ENCODE measurements at places on chromosomes 3 and 15.
A peak's percentile ranks its signal among the peaks of the same experiment; 100 is the strongest.

DNA sequence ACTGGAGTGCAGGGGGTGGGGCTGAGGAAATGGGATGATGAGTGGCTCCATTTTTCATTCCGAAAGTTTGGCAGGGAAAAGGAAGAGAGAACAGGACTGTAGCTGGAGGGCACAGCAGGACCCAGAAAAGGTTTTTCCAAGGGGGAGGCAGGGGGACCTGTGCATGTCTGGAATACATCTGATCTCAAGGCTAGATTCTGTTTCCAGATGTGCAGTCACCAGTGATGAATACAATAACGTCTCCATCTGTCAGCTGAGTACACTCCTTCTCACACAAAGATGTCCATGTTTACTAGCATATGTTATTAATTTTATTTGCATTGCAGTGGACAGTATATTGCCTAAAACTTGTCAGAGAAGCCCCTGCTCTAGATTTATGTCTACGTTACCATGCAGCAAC, 39.9 kb upstream of the PRTG start:
- no peak for DNase-seq

- no peak for DNase-seq
Measured at GRCh38 chr3:6612034-6612616, 248.8 kb upstream of the GRM7 start.

GRCh38 chr3:49519916-49520385, 34.3 kb upstream of the BSN start:
- no peak for DNase-seq

DNA sequence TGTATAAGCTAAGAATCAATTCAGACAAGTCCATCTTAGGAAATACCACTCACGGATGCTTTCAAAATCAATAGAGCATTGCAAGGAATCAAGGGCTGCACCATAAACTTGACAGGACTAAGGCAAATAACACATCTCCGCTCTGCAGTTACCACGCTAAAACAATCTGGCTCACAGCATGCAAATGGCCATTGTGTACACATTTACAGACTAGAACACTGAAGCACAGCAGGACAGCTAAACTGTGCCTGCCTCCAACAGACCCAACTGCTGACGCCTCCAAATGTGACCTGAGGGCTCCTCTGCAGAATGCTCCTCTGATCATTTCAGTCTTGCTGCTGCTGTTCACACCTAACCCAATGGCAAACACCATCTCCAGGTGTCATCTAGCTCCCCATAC, 104.3 kb downstream of the MEX3B start:
- no peak for DNase-seq

DNA sequence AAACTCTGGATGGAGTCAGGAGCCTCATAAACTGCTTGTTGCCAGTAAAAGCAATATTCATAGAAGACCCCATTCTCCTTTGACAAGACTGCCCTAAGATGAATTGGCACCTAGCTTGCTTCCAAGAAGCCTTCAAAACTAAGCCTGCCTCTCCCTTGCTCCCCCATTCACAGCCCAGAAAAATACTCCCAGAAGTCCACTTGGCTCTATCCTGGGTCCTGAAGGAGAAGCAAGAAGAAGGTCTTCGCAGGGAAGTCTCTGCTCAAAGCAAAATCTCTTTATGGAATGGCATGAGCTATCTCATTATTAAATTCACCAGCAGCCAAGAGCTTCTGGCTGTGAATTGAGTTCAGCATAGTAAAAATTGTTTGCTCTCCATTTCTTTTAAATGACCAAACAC, 230.2 kb upstream of the ARRDC4 start:
- DNase-seq: no peak

GRCh38 chr3:119508172-119508845, 10.0 kb downstream of the TIMMDC1 start:
- DNase-seq: no peak

GRCh38 chr3:180223268-180223667, 186.5 kb upstream of the PEX5L start:
- no peak for DNase-seq

- DNase-seq: no peak
Measured at GRCh38 chr15:73022161-73022560, 30.1 kb upstream of the NEO1 start.

DNA sequence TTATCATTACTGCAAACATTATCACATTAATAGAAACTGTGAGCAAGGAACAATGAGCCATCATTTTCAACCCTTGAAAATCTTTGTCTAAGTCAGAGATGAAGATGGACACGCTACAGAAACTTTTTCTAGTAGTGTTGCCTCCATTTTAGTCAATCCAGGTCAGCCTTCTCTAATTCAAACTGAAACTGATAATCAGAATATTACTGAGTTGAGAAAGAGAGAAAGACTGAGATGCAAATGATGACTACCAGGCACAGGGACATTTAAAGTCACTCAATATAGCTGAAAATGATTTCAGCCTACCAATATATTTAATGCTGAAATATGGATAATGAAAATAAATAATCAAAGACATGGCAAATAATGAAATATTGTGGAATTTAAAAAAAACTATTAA, 261.4 kb downstream of the GBE1 start:
- no peak for DNase-seq

DNA sequence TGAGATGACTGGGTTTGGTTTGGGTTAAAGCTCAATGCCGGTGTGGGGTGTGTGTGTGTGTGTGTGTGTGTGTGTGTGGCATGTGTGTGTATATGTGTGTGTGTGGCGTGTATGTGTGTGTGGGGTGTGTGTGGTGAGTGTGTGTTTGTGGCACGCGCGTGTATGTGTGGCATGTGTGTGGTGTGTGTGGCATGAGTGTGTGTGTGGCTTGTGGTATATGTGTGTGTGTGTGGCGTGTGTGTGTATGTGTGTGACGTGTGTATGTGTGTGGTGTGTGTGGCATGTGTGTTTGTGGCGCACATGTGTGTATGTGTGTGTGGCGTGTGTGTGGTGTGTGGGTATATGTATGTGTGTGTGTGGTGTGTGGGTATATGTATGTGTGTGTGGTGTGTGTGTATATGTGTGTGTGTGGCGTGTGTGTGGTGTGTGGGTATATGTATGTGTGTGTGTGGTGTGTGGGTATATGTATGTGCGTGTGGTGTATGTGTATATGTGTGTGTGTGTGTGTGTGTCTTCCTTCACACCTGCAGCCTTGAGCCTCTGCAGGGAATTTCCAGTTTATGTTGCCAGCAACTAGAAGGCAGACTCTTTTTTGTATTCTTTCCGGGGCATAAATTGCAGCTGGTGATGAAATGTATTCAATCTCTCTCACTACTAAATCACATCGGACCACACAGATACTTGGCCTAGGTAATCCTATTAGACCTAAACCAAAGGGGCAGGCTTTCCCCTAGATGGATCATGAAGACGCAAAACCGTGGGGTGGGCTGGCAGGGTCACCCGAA, 34.8 kb downstream of the CHRD start:
- no peak for DNase-seq

GRCh38 chr3:101902041-101902440, 52.7 kb downstream of the NFKBIZ start:
- peak; percentile 85 for DNase-seq

DNA sequence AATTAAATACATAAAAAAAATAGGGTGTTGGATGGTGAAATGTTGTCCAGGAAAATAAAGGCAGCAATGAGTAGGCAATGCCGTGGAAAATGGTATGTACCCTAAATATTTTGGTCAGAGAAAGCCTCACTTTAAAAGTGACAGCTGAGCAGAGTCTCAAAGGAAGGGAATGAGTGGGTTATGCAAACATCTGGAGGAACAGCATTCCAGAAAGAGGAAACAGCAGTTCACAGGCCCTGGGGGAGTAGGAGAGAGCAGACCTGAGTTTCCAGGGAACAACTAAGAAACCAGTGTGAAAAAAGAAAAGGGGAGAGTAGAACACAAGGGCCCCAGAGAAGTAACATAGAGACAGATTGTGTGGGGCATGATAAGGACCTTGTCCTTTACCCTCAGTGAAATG, 230.0 kb upstream of the CNTN3 start:
- no peak for DNase-seq

DNA sequence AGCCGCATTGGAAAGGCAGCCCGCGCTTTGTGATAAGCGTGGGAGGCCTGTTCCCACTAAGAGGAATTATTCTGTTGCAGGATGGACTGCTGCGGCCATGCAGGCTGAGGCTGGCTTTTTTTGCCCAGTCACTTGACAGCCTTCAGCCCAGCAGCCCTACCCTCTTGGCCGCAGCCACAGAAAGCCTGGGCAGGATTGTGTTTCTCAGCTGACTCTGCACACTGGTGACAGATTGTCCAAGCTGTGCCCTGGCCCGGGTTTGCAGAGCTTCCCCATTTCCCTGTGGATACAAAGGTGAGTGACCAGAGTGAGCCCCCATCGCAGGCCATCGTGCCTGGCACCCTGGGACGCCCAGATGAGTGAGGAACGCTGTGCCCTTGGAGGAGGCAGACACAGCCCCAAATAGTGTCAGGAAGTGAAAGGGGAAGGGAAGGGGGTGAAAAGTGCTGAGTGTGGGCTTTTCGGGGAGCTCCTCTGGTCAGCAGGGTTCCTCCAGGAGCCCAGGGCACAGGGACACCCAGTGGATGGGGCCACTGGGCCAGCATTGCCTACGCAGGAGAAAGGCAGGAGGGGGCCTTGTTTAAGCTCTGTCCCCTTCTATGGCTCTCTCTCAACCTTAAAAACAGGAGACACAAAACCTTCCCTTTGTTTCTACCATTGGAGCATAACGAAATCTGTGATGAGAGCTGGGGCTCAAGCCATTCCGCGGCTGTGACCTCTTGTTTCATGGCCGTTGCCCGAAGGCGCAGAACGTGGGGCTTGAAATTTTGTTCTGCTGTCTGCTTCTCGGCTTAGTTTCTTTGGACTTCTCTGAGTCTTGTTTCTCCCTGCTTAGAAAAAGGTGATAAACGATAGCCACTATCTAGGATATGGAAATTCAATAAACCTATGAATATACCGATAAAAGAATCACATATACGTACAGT, 91.5 kb upstream of the MEF2A start:
- DNase-seq: no peak

DNA sequence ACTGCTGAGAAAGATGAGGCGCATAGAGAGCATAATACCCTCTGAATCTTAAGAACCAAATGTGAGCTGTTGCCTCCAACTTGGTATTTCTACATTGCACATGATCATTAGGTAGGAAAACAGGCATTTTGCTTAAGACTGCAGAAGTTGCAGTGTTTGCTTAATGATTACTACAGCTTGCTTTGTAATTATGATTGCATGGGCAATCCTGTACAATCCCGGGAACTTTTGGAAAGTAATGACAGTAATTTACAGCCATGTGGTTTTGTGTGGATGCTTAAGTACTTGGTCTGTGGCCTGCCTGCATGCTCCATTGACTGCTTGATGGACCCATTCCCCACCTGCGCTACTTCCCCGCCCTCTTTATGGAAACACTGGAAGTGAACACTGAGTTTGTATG, 301.1 kb downstream of the DIPK2A start:
- DNase-seq: no peak

- DNase-seq: no peak
Measured at GRCh38 chr15:68610825-68611224, 32.0 kb downstream of the CORO2B start.

DNA sequence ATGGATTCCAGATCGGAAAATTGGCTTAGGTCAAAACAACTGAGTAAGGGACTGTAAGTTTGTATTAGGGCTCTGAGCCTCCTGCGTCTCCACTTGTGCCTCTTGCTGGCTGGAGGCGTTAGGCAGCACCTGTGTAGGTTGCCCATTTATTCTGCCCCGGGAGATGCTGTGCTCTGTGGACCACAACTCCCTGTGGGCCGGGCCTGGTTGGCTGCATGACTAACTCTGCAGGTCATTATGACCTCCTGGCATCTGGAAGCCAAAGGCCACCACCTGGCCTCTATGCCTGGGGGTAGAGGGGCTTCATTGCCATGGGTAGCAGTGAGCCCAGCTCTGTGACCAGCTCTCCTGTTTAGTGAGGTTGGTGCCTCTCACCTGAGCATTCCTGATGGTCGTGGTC, 36.0 kb upstream of the BDH1 start:
- no peak for DNase-seq

GRCh38 chr3:57500506-57500905, 43.6 kb downstream of the DNAH12 start:
- no peak for DNase-seq

DNA sequence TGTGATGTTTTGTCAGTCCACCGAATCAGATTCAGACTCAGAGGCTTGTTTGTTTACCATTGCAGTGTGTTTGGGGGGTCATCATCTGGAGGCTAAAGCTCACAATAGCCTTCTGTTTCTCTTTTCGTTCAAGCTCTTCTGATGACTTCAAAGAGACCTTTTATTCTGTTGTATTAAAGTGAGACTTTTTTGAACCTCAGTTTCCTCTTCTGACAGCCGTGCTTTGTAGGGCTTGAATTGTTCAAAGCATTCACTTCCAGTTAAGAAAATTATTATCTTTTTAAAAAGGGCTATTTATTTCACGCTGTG, 1.3 kb downstream of the PXK start:
- DNase-seq: no peak

DNA sequence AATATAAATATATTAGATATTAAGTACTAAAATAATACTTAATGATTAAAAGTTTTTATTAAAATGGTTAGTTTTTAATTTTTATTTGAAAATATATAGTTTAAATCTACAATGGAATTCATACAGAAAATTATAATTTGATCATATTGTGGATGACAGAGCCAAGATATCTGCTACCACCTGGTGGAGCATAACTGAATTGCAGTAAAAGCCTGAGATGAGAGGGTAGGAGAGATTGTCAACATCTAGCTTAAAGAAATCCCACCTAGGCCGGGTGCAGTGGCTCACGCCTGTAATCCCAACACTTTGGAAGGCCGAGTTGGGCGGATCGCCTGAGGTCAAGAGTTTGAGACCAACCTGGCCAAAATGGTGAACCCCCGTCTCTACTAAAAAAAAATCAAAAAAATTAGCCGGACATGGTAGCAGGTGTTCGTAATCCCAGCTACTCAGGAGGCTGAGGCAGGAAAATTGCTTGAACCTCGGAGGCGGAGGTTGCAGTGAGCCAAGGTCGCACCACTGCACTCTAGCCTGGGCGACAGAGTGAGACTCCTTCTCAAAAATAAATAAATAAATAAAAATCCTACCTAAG, 25.1 kb upstream of the CSTA start:
- DNase-seq: no peak

DNA sequence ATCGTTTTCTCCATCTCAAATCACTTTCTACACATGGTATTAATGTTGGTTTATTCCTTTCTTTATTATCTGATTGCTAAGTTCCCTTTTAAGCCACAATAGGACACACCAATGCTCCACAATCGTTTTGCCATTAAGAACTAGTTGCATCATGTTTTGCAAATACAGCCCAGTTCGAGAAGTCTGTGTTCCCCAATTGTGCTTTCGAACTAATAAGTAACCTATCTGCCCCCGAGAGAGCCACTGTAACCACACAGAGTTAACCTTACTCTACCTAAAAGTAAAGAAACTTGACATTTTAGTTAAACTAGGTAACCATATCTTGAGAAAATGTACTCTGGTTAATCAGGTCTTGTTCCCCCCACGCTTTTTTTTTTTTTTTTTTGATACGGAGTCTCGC, 39.1 kb downstream of the MAGI1 start:
- no peak for DNase-seq
